Dermis blood vessel endothelial cell (primary cell): ENCODE measurements at places on chromosomes 1 and 21. TPM values are rescaled to one million over a fixed set of nuclear protein-coding genes. Genes with fewer than 3 reads are reported as not detected.

Gene HAO2
- total RNA-seq = not detected in 2 replicates

Gene KRTAP13-4
- not detected in 2 replicates for total RNA-seq

Gene PTPRC
- total RNA-seq = not detected in 2 replicates

Gene OR6F1
- total RNA-seq = not detected in 2 replicates

Gene SPATA1
- 0.65 and 2.0 TPM in 2 replicates for total RNA-seq

Gene ZSCAN20
- total RNA-seq = 10.6 and 16.2 TPM in 2 replicates

- DNase-seq = no peak
Measured at GRCh38 chr1:211280910-211281309, 21.7 kb downstream of the RCOR3 start.

DNA sequence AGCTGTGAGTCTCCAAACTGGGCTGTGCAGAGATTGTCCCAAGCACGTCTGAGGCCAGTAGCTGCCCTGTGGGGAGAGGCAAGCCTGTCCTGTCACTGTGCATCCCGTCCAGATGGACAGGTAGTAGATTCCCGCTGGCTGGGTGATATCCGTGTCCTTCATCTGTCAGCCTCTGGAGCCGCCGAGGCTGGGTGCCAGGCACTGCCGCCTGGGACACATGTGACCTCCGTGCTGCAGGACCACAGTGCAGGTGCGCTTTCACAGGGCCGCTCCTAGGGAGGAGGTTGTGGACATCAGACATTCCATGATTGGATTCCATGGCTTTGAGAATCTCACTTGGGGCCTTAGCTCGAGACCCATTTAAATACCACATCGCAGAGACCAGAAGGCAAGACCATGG lies 4.7 kb downstream of the PDXK start:
- no peak for DNase-seq

DNA sequence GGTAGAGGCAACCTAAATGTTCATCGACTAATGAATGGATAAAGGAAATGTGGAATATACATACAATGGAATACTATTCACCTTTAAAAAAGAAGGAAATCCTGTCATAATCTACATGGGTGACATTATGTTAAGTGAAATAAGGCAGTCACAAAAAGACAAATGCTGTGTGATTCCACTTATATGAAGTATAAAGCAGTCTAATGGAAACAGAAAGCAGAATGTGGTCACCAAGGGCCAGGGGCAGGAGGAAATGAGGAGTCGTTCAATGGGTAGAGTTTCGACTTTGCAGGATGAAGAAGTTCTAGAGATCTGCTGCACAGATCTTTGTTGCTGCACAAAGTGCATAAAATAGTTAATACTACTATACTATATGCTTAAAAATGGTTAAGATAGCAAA lies 7.8 kb downstream of the DIPK1A start:
- DNase-seq = no peak

DNA sequence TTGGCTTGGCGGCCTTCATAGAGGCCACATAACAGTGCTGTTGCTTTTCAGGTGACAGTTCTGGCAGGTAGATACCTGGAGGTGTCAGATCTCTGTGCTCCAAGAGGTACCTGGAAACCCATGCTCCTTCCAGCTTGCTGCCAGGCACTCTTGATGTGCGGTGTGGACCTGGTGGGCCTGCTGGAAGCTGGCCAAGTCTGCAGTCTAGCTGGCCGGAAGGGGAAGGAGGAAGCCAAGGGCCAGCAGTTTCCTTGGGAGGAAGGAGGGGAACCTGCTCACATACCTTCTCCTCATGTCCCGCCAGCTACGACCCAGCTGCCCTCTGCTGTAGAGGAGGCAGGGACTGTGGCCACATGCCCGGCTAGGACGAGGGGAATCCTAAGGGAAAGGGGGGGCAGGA lies 166.4 kb upstream of the AJAP1 start:
- DNase-seq = no peak

- no peak for DNase-seq
Measured at GRCh38 chr1:17258758-17259130, 9.8 kb downstream of the PADI3 start.

- DNase-seq = no peak
Measured at GRCh38 chr1:236103059-236103458, 38.2 kb upstream of the NID1 start.

DNA sequence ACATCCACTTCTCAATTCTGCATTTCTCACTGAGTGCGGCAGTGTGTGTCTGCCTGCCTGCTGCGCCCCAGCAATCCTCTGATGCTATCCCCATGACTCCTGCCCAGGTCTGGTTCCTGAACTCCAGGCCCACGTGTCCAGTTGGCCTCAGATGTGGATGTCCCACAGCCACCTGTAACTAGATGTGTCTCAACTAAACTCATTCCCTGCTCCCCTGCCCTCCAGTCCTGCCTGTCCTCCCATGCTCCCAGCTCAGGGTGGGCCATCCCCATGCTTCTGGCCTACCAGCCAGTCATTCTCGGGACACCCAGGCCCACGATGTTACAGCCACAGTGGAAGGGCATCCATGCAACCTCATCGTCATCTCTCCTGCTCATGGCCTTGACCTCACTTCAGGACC lies 76.8 kb downstream of the STUM start:
- DNase-seq = no peak

- peak; percentile 16 for DNase-seq
Measured at GRCh38 chr1:2019172-2019543, at the start of gene GABRD. GABRD (plus strand) TSS chr1:2019345; CDS start chr1:2019424, 79 bp downstream.

DNA sequence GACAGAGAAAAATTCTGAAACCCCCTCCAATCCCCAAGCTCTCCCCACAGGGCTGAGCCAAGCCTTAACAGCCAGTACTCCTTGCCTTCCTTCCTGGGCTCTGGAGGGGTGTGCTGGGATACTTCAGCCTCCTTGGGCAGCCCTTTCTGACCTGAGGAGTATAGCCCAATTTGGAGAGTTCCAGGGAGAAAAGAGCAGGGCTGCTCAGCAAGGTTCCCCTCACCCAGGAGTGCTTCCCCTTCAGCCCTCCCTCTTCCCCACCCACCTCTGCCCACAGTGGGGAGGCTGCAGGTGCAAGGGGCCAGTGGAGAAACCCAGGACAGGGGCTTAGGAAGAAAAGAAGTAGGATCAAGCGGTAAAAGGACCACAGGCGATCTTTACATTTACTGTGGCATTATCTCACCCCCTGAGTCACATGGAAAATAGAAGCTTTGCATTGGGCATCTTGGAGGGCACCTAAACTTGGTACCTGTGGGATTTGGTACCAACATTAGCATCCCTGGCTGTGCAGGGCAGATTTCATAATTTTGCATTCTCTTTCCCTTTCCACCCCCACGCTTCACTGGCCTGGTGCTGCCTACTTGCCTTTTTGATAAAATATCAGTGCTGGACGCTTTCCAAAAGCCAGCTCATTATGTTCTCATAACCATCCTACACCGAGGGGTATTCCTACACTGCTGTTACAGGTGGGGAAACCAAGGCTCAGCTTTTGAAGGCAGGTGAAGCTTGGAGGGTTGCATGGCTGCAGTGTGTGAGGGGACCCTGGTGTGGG lies 2.8 kb upstream of the ADORA1 start:
- no peak for DNase-seq
